ENCODE measurements at places on chromosomes 2 and 18. TPM values are rescaled to one million over a fixed set of nuclear protein-coding genes. Genes with fewer than 3 reads are reported as not detected.

Gene APOB
- total RNA-seq = 4.8 TPM

Gene ABCB11
- total RNA-seq = 0.05 TPM

Gene SERPINB4
- not detected for total RNA-seq

Gene WNT6
- 1.6 TPM for total RNA-seq

Gene NFATC1
- 12.3 TPM for total RNA-seq

Gene ICA1L
- total RNA-seq = 14.8 TPM

Gene DCC
- not detected for total RNA-seq

Gene CCDC68
- total RNA-seq = 62.8 TPM

DNA sequence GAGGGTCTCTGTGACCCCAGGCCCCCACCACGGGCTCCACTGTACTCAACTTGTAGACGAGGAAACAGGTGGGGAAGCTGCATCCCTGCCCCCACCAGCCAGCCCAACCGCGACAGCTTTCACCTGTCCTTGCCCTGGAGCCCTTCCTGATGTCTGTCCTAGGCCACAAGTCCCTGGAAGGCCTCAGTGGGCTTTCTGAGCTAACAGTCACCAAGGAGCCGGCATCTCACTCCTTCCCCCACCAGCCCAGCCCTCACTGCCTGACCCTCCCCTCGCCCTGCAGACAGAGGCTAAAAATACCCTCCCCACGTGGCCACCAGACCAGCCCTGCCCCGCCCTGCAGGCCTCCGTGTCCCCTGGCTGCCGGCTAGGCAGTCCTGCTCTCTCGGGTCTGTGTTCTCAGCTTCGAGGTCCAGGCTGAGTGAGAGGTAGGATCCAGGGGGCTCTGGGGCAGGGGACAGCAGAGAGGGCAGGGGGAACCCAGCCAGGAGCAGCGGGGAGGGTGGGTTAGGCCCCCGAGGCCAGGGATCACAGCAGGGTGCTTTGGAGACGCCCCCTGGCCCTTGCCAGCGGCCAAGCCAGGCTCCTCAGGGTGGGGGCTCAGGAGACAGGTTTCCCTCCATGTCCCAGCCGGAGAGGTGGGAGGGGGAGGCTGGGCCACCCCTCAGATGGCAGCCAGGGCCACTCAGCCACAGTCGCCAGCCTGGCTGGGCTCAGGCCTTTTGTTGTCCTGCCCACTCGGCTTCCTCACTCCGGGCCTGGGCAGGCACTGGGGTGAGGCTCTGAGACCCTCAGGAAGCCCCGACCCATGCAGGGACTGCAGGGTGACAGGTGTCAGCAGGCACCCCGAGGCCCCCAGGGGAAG, at the start of gene KLHL30:
Gene KLHL30 (plus strand): TSS at position 338 of the 865 bp plus-strand sequence. CDS start 2,087 bp downstream, outside the sequence.
- no peak for DNase-seq

- no peak for DNase-seq
Measured at GRCh38 chr2:33205693-33206434, 259.1 kb downstream of the LTBP1 start.

DNA sequence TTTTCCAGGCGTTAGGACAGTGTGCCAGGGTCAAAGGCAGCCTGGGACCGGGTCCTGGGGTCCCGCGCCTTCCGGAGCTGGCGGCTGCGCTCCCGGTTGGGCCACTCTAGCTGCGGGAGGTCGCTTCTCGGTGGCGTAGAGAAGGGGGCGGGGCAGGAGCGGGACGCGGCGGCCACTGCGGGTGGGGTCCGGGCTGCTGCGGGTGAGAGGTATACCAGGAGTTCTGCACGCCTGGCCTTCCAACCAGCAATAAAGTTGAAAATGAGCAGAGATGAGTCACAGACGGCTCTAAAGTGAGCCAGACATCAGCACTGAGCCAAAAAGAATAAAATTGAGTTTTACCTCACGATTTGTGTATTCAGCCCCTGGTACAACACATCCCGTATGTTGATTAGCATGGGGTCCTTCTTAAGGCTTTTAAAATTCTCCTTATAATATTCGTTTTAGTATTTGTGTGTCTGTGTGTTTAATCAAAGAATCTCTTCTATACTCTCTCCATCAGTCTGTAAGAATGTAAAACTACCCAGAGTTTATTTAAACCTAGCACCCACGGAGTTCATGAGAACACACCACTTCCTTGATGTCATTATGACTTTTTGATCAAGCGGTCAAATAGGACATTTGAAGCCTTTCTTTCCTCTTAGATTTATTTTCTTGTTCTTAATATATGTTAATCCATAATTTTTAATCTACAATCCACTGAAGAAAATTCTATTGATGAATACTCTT, at the start of gene C1GALT1C1L:
Gene C1GALT1C1L (minus strand): TSS at position 108 of the 729 bp plus-strand sequence. CDS start 107 bp downstream, at position 1.
- DNase-seq = peak; percentile 65

- no peak for DNase-seq
Measured at GRCh38 chr2:129870685-129871241, 108.7 kb upstream of the RAB6C start.

DNA sequence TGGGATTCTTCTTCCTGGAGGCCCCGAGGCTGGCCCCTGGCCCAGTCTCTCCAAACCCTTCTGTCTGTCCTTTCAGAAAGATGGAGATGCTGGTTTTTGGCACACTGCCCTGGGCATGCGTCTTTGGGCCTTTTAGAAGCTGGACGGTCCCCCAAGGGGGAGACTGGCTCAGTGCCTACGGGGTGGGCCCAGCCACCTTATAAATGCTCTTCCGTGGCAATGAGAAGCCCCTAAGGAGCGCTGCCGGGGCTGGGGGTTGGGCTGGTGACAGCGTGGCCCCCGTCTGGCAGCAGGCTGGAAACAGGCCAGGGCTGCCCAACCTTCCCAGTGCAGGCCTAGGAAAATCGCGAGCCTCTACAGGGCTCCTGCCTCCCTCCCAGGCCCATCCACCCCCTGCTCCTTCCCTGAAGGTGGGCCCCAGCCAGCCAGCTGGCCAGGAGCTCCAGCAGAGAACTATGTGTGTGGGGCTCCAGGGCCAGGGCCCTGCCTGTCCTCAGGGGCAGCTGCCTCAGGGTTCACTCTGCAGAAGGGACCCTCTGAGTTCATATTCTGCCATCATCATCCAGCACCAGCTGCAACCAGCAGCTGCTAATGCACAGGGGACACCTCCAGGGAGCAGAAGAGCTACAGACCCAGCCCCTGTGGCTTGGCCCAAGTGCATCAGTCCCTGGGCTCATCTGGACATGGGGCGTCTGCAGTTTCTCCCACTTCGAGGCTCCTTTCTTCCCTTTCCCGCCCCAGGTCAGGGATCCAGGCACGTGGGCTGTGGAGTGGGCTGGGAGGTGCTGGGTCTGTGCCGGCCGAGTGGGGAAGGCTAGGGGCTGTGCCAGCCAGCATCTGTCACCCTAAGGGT, 107.6 kb upstream of the OTOS start:
- no peak for DNase-seq

- no peak for DNase-seq
Measured at GRCh38 chr2:5230444-5230843, 461.7 kb upstream of the SOX11 start.

- no peak for DNase-seq
Measured at GRCh38 chr2:54417577-54417976, 38.5 kb upstream of the SPTBN1 start.

DNA sequence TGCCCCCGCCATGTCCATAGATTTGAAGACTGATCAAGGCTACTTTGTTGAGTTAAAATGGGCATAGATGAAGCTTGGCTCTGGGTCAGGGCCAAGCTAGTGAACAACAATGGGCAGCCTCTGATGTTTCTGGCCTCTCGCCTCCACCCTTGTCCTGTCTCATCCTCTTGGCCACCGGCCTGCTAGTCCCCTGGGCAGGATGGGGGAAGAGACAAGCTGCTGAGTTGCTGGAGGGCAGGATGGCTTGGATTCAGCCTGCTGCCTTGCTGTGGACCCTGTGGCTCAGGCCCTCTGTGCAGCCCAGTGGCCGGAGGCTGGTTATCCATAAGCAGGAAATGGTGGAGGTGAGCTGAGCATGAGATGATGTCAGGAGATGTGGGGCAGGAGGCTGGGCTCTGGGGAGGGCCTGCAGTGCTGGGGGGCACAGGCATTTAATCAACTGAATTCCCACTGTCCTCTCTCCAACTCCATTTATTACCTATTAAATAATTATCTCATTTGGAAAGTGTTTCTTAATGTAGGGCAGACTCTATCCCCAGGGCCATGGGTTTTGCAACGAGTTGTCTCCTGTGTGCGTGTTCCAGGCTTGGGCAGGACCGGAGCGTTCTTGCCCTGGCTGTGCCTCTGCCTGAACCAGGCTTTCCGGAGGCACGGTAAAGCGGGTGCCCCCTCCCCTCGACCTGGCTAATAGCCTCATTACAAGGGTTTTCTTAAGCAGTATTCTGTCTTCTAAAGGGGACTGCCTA, 122.9 kb downstream of the GLI2 start:
- DNase-seq = no peak

GRCh38 chr2:106789185-106789584, 96.8 kb downstream of the ST6GAL2 start:
- no peak for DNase-seq

DNA sequence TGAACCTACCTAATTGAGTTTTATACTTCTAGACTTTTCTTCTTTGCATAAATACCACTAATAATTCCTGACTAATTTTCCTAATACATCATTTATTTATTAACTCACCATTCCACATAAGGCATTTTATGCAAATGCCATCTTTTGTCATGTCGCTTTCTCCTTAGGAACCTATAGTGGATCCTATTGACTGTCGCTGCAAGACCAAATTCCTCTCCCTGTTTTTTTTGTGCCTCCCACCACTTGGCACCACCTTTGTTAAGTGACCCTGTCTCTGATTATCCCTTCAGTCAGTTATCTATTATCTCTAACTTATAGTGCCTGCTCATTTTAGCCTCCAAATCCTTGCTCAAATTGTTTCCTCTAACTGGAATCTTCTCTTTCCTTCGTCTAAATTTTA, 19.5 kb downstream of the UNC80 start:
- DNase-seq = no peak

- no peak for DNase-seq
Measured at GRCh38 chr18:10261344-10262276, 192.8 kb upstream of the APCDD1 start.

DNA sequence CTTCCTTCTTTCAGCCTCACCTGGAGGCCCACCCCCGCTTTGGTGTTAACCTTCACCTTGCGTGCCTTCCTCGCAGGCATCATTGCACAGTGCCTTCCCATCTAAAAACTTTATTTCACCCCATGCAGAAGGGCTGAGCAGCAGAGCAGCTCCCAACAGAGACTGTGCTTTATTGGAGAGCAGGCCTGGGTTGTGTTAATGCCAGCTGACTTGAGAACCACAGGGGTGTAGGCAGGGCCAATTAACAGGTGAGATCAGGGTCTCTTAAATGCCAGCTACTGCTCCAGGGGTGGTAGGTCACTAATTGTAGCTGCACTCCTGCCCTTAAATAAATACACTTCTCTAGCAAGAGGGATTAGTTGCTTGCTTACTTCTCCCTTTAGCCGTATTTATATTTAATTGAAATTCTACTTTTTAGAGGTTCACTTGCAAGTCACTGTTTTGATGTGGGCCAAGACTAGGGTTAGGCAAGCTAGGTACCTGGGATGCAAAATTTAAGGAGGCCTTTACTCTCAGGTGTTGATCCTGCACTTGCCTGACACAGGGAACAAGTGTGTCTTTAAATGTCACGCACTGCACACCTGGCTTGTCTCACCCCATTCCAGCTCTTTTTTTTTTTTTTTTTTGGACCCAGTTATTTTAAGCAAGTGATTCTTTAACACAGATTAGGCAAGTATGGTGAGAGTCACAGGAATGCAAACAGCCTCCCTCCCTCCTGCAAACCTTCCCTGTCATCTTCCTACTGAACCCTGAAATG, 54.5 kb downstream of the LYPD1 start:
- DNase-seq = no peak

- no peak for DNase-seq
Measured at GRCh38 chr2:223712642-223713041, 110.5 kb upstream of the SCG2 start.

- DNase-seq = no peak
Measured at GRCh38 chr2:204901591-204901990, 356.3 kb downstream of the PARD3B start.

DNA sequence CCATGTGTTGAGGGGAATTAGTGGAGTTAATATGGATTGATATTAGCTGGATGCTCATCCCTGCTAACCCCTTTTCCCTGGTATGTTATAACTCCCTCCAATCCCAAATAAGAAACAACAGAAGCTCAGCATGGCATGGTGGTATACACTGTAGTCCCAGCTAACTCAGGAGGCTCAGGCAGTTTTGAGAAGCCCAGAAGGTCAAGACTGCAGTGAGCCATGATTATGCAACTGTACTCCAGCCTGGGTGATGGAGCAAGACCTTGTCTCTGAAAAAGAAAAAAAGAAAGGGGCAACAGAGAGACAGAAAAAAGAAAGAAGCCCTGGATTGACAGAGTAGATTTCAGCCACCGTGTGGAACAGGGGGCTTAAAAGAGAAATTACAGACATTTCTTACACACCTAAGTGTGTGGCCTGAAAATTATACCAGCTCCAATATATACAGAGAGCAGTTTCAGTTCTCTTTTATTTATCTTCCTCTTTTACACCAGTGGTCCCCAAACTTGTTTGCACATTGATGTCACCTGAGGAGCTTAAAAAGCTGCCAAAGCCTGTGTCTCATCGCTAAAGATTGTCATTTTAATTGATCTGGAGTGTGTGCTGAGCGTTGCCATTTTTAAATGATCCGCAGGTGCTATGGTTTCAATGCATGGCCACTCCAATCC, 203.6 kb downstream of the UBE2E3 start:
- no peak for DNase-seq

GRCh38 chr2:6934758-6935651, 17.8 kb downstream of the RNF144A start:
- DNase-seq = no peak

- no peak for DNase-seq
Measured at GRCh38 chr2:121284463-121285449, at the start of gene TFCP2L1. Gene TFCP2L1, minus strand, starts transcription at chr2:121285202. Its CDS starts 93 bp downstream, at chr2:121285109.

- DNase-seq = no peak
Measured at GRCh38 chr2:149021761-149022160, 16.7 kb upstream of the LYPD6B start.

DNA sequence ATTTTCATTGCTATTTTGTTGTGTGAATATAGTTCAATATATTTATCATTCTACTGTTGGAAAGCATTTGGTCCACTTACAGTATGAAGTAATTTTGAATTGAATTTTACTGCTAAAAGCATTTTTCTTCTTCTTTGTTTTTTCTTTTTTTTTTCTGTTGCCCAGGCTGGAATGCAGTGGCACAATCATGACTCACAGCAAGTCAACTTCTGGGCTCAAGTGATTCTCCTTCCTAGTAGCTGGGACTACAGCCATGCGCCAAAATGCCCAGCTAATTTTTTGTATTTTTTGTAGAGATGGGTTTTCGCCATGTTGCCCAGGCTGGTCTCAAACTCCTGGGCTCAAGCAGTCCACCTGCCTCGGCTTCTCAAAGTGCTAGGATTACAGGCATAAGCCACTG, 2.4 kb upstream of the ETAA1 start:
- no peak for DNase-seq

DNA sequence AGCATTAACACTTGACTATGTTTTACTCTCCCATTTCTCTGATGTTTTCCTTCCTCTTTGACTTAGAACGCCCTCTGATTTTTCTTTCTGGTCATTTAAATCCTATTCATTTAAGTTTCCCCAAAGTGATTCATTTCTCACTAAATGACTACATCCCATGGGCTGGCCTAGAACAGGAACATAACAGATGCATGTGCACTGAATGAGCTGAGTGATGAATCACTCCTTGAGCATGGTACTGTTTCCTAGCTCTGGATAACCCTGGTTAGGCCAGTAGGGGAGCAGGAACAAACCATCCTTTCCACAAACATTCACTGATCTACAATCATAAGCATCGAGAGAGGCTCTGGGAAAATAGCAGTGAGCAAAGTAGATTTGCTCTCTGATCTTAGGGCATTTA, 221.9 kb upstream of the SETBP1 start:
- DNase-seq = no peak

- DNase-seq = no peak
Measured at GRCh38 chr18:35618289-35618688, 36.7 kb downstream of the GALNT1 start.

Measured in ovary (tissue), 10 donors.